RCC 7860 (cell line): ENCODE measurements at places on chromosomes 12 and 14.

- no peak for DNase-seq
These were observed 28.3 kb upstream of the HIGD1C start for GRCh38 chr12:50924131-50924438.

- DNase-seq: no peak
These were observed 91.8 kb upstream of the TMEM260 start for GRCh38 chr14:56487761-56488160.

DNA sequence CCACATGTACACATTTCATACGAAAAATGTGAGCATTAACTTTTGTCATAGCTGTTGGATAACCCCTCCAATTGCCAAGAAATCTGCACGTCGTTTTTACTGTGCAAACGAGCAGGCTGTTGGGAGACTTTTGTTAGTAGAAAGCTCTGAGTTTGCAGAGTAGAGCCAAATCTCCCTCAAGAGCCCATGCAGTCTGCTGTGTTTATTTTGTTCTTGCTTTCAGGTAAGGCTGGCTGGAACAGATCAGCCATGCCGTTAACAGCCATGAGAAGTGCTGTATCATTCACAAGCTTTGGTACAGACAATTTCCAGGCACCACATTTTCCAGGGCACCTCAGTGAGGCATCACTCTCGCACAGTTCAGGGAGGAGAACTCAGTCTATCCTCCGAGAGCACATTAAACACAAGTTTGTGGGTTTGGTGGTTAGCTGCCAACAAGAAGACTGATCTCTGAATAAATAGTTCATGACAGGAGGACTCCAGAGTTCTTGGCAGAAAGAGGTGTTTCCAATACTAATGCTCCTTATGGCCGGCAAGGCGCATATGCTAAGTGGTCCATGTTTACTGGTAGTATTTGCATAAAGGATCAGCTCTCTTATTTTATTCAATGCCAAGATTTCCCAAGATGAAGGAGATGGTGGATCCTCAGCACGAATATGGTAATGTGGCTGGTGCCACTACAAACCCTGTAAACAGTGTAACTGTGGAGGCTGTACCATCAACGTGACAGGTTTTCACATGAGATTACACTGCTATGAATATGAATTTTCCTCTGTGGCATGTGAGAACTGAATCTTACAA, 30.3 kb upstream of the PELI2 start:
- no peak for DNase-seq

DNA sequence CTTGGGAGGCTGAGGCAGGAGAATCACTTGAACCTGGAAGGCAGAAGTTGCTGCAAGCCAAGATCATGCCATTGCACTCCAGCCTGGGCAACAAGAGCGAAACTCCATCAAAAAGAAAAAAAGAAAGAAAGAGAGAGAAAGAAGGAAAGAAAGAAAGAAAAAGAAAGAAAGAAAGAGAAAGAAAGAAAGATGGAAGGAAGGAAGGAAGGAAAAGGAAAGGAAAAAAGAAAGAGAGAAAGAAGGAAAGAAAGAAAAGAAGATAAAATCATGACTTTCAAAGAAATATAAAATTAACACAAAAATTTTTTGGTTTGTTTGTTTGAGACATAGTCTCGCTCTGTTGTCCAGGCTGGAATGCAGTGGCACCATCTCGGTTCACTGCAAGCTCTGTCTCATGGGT, 22.2 kb upstream of the DAAM1 start:
- DNase-seq: no peak

GRCh38 chr12:55729819-55730818, 1.3 kb upstream of the CD63 start:
- peak; percentile 52 for DNase-seq

DNA sequence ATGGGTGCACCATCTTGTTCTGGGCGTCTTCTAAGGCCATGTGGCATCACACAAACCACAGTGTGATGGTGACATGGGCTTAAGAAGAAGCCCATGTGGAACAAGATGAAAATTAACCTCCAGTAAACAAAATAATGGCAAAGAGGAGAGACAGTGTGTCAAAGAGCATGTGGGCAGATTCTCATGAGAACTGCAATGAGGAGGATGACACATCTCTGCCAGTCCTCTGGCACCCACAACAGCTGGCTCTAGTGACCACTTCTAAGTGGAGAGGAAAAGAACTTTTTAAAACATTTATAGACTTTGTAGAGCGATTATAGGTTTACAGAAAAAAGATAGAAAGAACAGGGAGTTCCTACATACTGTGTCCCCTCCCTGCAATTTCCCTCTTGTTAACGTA, 401.4 kb downstream of the ATP23 start:
- no peak for DNase-seq

DNA sequence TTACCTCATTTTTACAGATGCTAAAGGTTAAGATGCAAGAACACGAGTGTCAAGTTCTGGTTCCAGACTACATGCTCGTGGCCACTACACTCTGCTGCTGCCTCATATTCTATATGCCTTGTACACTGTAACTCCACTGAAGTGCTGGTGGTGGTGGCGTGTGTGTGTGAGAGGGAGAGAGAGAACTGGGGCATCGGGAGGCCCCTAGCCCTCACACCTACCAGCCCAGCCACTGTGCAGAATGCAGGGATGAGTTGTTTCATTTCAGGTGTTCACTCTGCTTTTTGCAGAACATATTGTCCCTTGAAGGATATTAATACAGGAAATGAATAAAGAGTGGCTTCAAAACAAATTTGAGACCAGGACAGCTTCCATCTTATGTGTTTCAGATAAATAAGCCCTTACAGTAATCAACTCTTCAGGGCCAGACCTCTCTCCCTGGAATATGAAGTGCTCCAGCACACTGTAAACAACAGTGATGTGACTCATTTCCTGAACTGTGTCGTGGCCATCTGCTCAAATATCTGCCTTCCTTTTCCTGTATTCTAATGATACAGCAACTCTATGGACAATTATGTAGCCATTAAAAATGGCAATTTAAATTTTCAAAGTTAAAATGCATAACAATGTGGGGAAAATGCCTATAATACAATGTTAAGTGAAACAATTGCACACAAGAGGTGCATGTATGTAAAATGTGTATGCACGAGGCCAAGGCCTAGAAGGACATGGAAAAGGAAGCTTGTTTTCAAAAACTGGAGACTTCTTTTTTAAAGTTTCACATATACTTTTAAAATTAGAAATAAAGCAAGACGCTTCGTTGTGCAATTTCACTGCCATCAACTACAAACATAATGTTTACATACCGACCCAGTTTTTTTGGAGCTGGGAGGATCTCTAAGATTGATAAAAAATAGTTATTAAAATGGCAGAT, 215.4 kb downstream of the PELI2 start:
- peak; percentile 4 for DNase-seq

DNA sequence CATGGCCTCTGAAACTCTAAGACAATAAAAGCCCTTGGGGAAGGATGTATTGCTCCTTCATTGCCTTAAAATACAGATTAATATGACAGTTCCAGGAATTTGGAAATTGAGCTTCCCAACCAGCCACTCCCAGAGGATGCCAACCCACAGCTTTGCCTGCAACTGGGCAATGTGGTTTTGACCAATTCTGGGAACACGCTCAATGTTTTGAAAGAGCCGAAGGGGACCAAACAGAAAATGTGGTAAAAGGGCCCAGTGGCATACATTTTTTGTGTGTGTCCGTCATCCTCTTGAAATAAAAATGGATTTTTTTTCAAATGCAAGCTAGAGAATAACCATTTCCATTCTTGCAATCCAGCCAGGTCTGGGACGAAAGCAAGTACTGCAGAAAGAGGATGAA, 88.3 kb upstream of the PLEKHG7 start:
- no peak for DNase-seq

DNA sequence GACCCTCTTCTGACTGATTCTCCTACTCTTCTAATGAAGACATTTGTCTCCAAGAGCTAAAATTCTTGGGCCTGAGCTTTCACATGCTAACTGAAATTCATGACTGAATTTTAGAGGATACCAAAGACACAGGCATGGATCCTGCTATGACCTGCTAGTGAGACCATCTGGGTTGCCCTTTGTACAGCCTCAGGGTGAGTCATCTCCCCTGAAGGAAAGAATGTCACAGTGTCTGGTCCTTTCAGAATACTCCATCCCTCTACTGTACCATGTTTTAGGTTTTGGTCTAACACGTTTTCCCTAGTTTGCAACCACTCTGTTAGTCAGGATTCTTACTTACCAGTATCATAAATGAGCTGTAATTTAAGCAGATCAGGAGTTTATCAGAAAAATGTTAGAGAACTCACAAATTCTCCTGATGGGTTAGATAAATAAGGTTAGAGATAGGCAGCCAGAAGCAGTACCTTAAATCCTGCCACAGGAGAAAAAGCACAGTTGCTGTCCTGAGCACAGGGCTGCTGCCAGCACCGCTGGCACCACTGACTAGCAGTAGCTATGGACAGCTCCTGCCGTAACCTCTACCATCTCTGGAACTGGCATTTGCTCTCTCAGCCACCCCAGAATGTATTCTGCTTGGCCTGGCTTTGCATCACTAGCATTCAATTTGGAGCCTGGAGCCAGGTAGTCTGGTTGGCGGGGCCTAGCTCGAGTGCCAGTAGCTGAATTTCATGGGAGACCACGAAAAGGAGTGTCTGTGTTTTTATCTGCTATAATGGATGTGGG, 127.6 kb downstream of the ANO6 start:
- peak; percentile 53 for DNase-seq

- no peak for DNase-seq
These were observed 40.7 kb upstream of the TCL1B start for GRCh38 chr14:95645389-95645996.

- no peak for DNase-seq
These were observed 18.5 kb upstream of the PMCH start for GRCh38 chr12:102215992-102216691.

DNA sequence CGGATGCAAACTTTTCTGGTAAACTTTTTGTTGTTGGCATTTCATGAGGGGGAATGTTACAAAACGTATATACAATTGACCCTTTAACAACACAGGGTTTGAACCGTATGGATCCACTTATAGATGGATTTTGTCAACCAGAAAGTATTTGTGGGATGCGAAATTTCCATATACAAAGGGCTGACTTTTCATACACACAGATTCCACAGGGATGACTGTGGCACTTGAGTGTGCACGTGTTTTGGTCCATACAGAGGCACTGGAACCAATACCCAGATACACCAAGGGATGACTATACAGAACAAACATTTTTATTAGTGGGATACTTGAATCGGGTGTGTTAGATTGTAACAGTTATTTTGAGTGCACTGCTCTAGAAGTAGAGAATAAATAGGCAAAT, 29.8 kb upstream of the CCT2 start:
- DNase-seq: peak; percentile 18

DNA sequence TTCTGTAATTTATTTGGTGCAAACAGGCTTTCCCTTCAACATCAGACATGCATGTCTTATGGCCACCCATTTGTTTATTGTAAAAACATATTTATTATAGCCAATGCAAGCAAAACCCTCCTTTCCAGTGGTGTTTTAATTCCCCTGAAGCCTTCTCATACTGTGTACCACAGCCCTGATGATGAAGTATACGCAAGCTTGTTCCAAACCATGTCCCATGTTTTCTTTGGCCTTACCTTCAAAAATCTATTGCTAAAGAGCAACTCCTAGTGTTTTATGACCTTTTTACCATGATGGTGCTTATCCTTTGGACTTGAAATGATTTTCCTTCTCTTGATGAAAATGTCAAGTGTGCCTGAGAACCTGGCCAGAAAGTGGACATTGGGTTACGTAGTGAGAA, 85.9 kb upstream of the CCDC91 start:
- DNase-seq: no peak

DNA sequence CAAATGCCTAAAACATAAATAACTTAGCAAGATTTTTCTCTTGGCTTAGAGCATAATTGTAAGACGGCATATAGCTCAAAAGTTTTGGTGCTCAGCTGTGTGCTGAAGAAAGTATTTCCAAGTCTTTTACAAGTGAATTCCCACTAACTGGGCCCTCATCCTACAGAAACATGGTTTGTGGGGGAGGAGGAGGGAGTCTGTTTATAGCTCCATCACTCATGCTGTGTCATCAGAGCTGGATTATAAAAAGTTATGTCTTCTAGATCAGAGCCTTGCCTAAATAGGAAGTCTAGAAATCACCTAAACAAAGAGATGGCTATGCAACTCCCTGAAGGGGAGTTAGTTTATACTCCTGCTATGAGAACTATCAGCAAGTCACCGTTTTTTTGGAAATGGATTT, 65.9 kb upstream of the OTOGL start:
- peak; percentile 68 for DNase-seq

DNA sequence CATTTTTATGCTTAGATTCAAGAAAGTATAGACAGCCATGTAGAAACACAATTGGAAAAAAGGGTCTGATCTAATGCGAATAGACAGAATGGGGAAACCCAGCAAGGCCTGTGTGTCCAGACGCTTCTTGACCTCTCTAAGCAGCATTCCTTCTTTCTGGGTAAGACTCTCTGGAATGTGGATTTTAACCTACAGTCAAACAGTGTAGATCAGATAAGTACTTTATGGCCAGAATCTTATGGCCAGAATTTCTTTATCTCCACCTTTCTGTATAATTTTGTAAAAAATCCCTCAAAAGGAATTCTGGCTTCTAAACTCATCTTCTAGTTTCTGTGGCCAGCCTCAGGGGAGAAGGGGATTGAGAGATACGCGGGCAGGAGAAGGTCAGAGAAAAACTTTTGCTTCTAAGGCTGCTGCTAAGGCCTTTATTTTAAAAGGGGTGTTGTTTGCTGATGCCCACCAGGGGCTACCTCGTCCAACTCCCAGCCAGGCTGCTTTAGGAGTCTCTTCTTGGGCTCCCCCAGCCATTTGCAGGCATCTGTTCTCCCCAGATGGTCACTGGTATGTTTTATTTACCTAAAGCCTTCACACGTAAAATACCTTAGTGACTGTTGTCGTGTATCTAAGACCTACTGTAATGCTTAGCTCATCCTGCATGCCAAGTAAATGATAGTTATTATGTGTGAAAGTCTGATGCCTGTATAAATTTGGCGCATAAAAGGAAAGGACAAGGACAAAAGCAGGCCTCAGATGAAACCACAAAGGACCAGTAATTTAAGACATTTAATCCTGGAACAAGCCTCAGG, 68.4 kb downstream of the ANO6 start:
- DNase-seq: peak; percentile 74

DNA sequence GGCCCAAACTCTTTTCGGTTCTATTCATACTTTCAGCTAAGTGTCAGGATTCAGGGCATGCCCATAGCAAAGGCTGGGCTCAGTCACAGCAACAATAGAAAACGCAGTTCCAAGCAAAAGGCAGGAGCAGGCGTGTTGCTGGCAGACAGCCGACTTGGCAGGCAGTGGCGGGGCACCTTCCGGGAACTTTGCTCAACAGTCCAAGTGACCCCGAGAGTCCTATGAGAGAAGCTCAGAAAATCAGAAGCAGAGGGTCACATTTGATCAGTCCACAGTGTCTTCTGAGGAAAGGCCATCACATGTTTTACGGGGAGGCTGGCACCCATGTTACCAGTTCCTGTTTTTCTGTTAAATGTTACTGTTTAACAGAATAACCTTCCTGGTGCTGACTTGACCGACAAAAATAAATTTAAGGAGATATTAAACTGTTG, 115.0 kb downstream of the DACT1 start:
- DNase-seq: no peak

- no peak for DNase-seq
These were observed 177.3 kb upstream of the CDKN3 start for GRCh38 chr14:54219261-54220070.

GRCh38 chr12:28035500-28035899, 63.0 kb upstream of the PTHLH start:
- DNase-seq: peak; percentile 33
